ENCODE measurements at places on chromosomes 7 and 10. TPM values are rescaled to one million over a fixed set of nuclear protein-coding genes. Genes with fewer than 3 reads are reported as not detected.

Gene GOLGA7B
- total RNA-seq = 0.23 TPM

Gene CYP2C8
- 1.5 TPM for total RNA-seq

Gene ADIRF
- total RNA-seq = 171 TPM

Gene CHAT
- total RNA-seq = not detected

Gene VTI1A
- 48.2 TPM for total RNA-seq

DNA sequence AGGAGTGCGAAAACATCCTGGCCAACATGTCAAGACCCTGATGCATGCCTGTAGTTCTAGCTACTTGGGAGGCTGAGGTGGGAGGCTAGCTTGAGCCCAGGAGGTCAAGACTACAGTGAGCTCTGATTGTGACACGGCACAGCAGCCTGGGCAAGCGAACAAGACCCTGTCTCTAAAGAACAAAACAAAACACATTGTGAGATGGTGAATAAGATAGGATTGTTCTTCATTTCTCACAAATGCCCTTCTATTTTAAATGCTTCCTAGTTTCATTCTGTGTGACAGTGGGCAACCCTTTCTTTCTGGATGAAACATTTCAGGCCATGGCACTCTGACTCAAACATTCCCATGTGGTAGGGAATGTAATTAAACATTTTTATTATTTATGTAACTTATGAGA, 13.5 kb downstream of the EFCAB10 start:
- H3K27me3 ChIP-seq = no peaks in the 10 kb centered on the region
- H3K27ac ChIP-seq = no peak overlapping the region
- no peak overlapping the region for H3K4me3 ChIP-seq
- DNase-seq = no peak

DNA sequence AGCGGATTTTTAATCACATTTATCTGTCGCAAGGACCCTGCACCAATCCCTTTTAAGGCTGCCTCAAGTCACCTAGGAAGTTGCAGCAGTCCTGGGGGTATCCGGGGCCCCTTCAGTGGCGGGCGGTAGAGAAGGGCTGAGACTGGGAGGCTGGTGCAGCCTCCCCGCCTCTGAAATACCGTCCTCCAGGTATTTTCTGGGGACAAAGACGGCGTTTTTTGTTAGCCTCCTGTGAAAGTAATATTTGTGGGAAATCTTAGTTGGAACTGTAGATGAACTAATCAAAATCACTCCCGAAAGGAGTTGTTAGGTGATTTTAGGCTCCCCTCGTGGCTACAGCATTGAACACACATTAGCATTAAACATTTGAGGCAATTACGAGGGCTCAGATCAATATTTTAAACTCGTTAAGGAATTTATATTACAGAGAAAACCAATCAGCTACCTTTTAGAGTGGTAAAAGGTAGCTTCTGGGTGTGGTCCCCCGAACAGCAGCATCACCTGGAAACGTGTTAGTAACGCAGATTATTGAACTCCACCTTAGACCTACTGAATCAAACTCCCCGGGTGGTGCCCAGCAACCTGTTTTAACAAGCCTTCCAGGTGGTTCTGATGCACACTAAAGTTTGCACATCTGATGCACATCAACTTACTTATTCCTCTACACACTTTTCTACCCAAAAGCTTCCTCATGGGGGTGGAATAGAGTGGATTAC, 530 bp upstream of the ANXA7 start:
- H3K27ac ChIP-seq = peak overlapping the region; percentile 68
- peak overlapping the region; percentile 90 for H3K4me3 ChIP-seq
- DNase-seq = no peak
- H3K27me3 ChIP-seq = no peaks in the 10 kb centered on the region
- no peaks in the 10 kb centered on the region for H3K36me3 ChIP-seq

DNA sequence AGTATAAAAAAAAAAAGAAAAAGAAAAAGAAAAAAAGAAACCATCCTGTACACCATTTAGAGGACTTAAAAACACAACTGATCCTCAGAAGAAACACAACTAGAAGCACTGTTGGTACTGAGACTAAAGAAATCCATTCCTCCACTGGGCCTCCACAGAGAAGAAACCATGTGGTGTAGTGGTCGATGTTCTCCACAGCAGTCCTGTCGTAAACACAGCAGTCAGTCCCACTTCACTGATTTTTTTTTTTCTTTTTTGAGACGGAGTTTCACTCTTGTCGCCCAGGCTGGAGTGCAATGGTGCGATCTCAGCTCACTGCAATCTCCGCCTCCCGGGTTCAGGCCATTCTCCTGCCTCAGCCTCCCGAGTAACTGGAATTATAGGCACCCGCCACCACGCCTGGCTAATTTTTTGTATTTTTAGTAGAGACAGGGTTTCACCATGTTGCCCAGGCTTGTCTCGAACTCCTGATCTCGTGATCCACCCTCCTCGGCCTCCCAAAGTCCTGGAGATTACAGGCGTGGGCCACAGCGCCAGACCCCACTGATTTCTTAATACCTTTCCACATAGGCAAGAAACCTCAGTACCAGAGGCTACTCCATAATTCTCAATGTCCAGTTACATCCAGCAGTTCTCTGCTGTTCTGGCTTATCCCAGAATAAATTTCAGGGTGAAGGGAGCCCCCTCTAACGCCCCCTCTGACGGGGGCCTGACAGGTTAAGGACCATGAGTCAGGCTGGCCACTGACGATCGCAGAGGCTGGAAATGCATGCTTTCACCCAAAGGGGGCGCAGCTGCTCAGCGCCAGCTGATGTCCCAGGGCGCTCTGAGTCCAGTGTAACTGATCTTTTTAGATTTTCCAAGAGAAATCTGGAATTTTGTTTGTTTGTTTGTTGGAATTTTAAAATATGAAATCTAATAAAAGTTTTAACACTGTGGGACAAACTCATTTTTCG, 24.8 kb upstream of the FFAR4 start:
- H3K36me3 ChIP-seq = no peaks in the 10 kb centered on the region
- DNase-seq = peak; percentile 53
- no peak overlapping the region for H3K4me3 ChIP-seq
- H3K4me1 ChIP-seq = no peaks in the 10 kb centered on the region
- H3K27ac ChIP-seq = no peak overlapping the region
- H3K27me3 ChIP-seq = no peaks in the 10 kb centered on the region

DNA sequence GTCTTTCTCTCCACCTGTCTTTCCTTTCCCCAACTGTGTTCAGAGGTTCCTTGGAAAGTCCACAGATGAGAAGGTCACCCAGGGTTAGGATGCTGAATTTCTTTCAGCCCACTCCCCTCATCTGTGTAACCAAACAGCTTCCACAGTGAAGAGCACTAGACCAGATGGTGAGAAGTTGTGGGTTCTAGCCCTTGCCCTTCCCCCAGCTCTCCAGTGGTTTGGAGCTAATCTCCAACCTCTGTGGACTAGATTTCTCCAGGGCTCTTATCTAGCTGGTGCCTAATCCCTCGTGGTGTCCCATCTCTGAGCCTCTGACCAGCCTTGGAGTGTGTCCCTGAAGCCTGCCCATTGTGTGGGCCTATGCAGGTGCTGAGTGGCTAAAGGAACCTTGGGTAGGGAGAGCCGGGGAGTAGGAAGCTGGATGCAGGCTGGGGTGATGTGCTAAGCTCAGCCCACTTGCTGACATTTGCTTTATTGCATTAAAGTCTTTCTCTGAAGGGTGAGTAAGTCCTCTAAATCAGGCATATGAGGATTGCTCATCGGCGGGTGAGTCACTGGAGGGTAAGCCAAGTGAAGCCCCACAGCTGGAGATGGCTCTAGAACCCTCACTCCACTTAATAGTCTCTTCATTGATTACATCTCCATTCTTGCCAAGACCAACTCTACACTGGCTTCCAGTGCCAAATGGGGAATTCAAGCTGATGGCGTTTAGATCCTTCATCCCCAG, 14.9 kb downstream of the DUSP5 start:
- no peaks in the 10 kb centered on the region for H3K36me3 ChIP-seq
- H3K27ac ChIP-seq = no peak overlapping the region
- no peak for DNase-seq

GRCh38 chr10:106576534-106576933, 588.0 kb downstream of the SORCS1 start:
- no peaks in the 10 kb centered on the region for H3K36me3 ChIP-seq
- H3K4me1 ChIP-seq = no peaks in the 10 kb centered on the region
- H3K27me3 ChIP-seq = no peaks in the 10 kb centered on the region
- H3K27ac ChIP-seq = no peak overlapping the region
- no peak overlapping the region for H3K4me3 ChIP-seq

Measured in lung (tissue), 17 donors.